Karpas-422 (cell line): ENCODE measurements at places on chromosomes 13 and 19. TPM values are rescaled to one million over a fixed set of nuclear protein-coding genes. Genes with fewer than 3 reads are reported as not detected.

GRCh38 chr19:50300051-50300450 lies 29.1 kb downstream of the KCNC3 start:
- no peak for DNase-seq
- no peak overlapping the region for H3K27ac ChIP-seq
- H3K4me3 ChIP-seq: no peak overlapping the region
- H3K27me3 ChIP-seq: no peaks in the 10 kb centered on the region; the same call in 1 of the 2 replicates

DNA sequence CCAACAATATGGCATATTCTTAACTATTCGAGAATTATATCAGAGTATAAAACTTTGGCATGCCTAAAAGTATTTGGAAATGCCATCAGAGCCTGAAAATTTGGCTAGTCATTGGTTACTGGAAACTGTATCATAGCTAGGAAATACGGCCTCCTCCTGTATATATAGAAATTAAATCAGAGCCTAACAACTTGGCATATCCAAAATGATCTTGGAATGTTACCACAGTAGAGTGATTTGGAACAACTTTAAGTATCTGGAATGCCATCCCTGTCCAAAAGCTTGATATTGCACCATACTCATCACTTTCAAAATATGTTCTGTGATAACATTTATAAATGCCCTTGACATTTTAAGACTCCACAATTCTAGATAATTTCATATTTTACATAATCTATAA lies 335.8 kb downstream of the SLITRK1 start:
- H3K4me3 ChIP-seq: no peak overlapping the region
- H3K27ac ChIP-seq: no peak overlapping the region
- DNase-seq: no peak
- H3K36me3 ChIP-seq: no peaks in the 10 kb centered on the region

DNA sequence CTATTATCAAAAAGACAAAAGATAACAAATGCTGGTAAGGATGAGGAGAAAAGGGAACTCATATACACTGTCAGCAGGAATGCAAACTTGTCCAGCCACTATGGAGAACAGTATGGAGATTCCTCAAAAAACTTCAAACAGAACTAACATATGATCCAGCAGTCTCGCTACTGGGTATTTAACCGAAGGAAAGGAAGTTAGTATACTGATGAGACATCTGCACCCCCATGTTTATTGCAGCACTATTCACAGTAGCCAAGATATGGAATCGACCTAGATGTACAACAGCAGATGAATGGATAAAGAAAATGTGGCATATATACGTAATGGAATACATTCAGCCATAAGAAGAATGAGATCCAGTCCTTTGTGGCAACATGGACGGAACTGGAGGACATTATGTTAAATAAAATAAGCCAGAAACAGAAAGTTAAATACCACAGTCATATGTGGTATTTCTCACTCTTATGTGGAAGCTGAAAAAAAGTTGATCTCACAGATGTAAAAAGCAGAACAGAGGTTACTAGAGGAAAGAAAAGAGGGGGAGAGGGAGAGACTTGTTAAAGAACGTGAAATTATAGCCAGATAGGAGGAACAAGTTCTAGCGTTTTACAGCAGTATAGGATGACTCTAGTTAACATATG lies 83.2 kb downstream of the RUBCNL start:
- no peak overlapping the region for H3K27ac ChIP-seq
- H3K27me3 ChIP-seq: no peaks in the 10 kb centered on the region
- DNase-seq: no peak
- H3K4me3 ChIP-seq: no peak overlapping the region
- H3K4me1 ChIP-seq: no peaks in the 10 kb centered on the region
- no peaks in the 10 kb centered on the region for H3K36me3 ChIP-seq

Gene SMIM17
- 0.19 and 0.32 TPM in 2 replicates for total RNA-seq

Gene DNAJB1
- total RNA-seq: 39.7 and 49.0 TPM in 2 replicates

Gene SHFL
- total RNA-seq: 29.0 and 55.3 TPM in 2 replicates

Gene NKG7
- total RNA-seq: not detected in 2 replicates
